GM23338 (cell line): ENCODE measurements at places on chromosomes 2 and 18. TPM values are rescaled to one million over a fixed set of nuclear protein-coding genes. Genes with fewer than 3 reads are reported as not detected.

KATNAL2 gene
- total RNA-seq: 7.7 and 11.8 TPM in 2 replicates

DNA sequence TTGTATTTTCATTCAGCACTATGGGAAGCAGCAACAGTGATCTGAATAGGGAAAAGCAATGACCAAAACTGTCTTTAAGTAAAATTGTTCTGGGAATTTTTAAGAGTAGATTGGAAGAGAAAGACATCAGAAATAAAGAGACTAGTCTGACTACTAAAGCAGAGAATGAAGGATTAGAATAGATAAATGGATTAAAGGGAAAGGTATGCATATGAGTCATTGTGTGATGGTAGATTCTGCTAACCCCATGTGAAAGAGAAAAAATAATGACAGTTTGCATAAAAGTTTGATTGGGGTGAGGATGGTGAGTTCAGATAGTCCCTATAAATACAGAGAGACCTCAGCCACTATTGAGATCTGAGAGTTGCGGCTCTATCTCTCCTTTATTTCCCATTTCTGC is 139.6 kb upstream of the DCC start:
- no peak overlapping the region for H3K27ac ChIP-seq
- DNase-seq: no peak
- H3K27me3 ChIP-seq: no peaks in the 10 kb centered on the region
- H3K4me3 ChIP-seq: no peak overlapping the region
- H3K36me3 ChIP-seq: 0 out of 2 replicates have a peak, but pooled peaks cover 3% of the 10 kb centered on the region

DNA sequence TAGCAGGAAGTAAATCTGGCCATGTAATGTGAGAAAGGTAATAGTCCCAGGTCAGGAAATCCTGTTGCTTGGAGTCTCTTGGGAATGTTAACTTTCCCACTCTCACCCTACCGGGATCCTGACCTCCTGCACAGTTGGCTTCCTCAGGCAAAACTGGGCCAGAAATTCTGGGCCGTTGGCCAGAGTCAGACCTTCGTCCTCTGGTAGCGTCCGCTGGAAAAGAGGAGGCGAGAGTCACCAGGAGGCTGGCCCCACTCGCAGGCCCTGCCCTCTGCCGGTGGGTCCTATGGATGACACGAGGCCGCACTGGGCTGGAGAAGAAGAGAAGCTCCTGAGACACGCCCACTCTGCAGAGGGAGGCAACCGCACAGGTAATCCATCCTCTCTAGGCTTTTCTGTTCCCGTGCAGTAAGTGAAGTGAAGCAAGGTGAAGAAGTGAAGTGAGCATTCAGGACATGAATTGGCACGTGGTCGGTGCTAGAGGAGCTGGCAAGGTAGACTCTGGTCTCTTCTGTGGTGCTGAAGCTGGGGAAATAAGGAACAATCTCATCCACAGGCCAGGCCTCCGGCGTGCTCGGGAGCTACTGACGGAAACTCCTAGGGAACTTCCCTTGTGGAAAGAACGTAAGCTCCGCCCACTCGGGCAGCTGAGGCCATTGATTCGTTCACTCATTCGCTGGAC is 182.7 kb upstream of the GLI2 start:
- no peaks in the 10 kb centered on the region for H3K36me3 ChIP-seq
- DNase-seq: peak; percentile 98
- 0 out of 2 replicates have a peak, but pooled peaks cover 6% of the 10 kb centered on the region for H3K4me1 ChIP-seq
- no peak overlapping the region for H3K27ac ChIP-seq

- H3K36me3 ChIP-seq: no peaks in the 10 kb centered on the region
- H3K27ac ChIP-seq: no peak overlapping the region
- no peak for DNase-seq
Measured at GRCh38 chr2:1132328-1132969, 181.8 kb downstream of the SNTG2 start.

GRCh38 chr2:223779877-223780276 is 57.5 kb downstream of the AP1S3 start:
- DNase-seq: peak; percentile 92
- H3K27me3 ChIP-seq: no peaks in the 10 kb centered on the region
- H3K4me3 ChIP-seq: no peak overlapping the region
- H3K4me1 ChIP-seq: no peaks in the 10 kb centered on the region
- no peaks in the 10 kb centered on the region for H3K36me3 ChIP-seq

- H3K36me3 ChIP-seq: no peaks in the 10 kb centered on the region
- DNase-seq: peak; percentile 85
- peaks cover 41% of the 10 kb centered on the region for H3K4me1 ChIP-seq
- peak overlapping the region; percentile 9 for H3K4me3 ChIP-seq
- no peaks in the 10 kb centered on the region for H3K27me3 ChIP-seq
- 0 out of 2 replicates have a peak overlapping the region, but pooled peaks have one; percentile 70 for H3K27ac ChIP-seq
Measured at GRCh38 chr2:70118798-70119454, 31.6 kb downstream of the PCBP1 start.

DNA sequence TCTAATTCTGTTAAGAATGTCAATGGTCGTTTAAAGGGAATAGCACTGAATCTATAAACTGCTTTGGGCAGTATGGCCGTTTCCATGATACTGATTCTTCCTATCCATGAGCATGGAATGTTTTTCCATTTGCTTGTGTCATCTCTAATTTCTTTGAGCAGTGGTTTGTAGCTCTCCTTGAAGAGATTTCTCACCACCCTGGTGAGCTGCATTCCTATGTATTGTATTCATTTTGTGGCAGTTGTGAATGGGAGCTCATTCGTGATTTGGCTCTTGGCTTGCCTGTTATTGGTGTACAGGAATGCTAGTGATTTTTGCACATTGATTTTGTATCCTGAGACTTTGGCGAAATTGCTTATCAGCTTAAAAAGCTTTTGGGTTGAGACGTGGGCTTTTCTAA is 38.3 kb upstream of the WDR75 start:
- no peak overlapping the region for H3K27ac ChIP-seq
- H3K27me3 ChIP-seq: no peaks in the 10 kb centered on the region
- H3K4me3 ChIP-seq: no peak overlapping the region
- DNase-seq: no peak
- H3K4me1 ChIP-seq: peaks cover 10% of the 10 kb centered on the region; the same call in 1 of the 2 replicates
- H3K36me3 ChIP-seq: no peaks in the 10 kb centered on the region

- no peaks in the 10 kb centered on the region for H3K27me3 ChIP-seq
- no peaks in the 10 kb centered on the region for H3K36me3 ChIP-seq
- no peak overlapping the region for H3K4me3 ChIP-seq
Measured at GRCh38 chr2:2926858-2927175, 450.8 kb downstream of the EIPR1 start.

- no peaks in the 10 kb centered on the region for H3K27me3 ChIP-seq
- H3K27ac ChIP-seq: peak overlapping the region; percentile 93
- peak; percentile 95 for DNase-seq
- no peak overlapping the region for H3K4me3 ChIP-seq
- H3K4me1 ChIP-seq: peaks cover 37% of the 10 kb centered on the region
Measured at GRCh38 chr18:3585656-3586509, 135.9 kb downstream of the TGIF1 start.

FZD7 gene
- 404 and 435 TPM in 2 replicates for total RNA-seq

- H3K36me3 ChIP-seq: no peaks in the 10 kb centered on the region
- no peak for DNase-seq
- H3K4me3 ChIP-seq: no peak overlapping the region
- H3K27me3 ChIP-seq: no peaks in the 10 kb centered on the region
- no peaks in the 10 kb centered on the region for H3K4me1 ChIP-seq
Measured at GRCh38 chr2:124646166-124646815, 621.2 kb downstream of the CNTNAP5 start.

CHN1 gene
- 30.2 and 36.5 TPM in 2 replicates for total RNA-seq

FBXO11 gene
- total RNA-seq: 52.7 and 53.1 TPM in 2 replicates

AQP12B gene
- not detected in 2 replicates for total RNA-seq

DNA sequence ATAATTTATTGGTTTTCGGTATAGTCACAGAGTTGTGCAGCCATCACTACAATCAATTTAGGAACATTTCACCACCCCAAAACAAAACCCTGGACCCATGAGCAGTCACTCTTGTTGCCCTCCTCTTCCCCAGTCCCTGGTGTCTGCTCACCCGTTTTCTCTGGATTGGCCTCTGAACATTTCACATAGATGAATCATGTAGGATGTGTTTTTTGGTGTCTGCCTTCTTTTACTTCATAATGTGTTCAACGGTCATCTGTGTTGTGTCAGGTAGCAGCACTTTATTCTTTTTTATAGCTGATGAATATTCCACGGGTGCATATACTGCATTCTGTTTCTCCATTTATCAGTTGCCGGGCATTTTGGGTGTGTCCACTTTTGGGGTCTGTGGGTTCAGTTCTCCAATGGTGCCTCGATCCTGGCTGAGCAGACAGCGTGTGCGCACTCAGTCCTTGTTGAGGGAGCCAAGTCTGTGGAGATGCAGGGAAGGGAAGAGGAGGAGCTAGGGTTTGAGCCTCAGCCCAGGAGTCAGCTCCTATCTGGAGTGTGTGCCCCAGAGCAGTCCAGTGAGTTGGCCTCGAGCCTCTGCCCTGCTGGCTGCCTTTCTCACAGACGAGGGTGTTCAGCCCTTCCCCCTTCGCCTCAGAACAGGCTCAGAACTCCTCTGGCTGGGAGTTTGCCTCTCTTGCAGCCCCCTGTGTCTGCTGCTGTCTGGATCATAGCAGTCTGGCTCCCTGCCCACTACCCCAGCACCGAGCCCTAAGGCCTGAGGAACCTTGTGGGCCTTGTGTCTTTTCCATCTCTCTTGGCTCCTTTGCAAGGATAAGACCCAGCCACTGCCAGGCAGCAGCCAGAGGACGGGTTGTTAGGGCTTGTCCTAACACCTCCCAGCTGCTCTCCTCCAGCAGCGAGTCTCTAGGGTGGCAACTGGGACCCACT is 18.0 kb downstream of the C2orf74 start:
- DNase-seq: peak; percentile 10
- H3K4me1 ChIP-seq: peaks cover 20% of the 10 kb centered on the region
- H3K27ac ChIP-seq: no peak overlapping the region

SLC4A5 gene
- total RNA-seq: 0.24 and 0.89 TPM in 2 replicates

CTIF gene
- total RNA-seq: 9.6 and 14.4 TPM in 2 replicates

DNA sequence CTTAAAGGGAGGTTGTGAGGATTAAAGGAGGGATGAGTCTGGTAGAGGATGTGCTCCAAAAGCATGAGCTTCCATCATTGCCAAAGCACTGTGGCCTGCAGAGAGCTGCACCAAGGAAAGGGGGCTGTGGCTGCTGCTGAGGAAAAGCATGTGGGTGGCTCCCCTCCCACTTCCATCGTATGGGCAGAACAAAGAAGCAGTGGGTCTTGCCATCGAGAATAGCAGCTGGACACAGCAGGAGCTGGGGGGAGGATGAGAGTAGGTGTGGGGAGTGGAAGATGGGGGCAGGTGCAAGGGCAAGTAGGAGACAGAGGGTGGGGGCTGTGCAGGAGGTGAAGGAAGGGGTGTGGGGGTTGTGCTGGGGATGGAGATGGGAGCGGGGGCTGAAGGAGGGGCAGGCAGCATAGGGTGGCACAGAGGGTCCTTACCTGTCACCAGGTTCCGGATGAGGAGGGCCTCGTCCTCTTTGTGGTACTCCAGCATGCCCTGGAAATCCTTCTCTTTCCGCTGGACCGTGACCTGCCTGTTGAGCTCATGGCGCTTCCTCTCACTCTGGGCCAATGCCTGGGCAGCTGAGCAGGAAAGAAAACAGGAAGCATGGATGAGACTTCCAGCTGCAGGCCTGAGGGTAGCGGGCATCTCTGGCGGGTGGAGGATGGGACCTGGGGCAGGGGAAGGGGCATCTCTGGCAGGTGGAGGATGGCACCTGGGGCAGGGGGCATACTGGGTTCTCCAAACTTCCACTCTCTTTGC is 33.6 kb upstream of the ACAA2 start:
- no peaks in the 10 kb centered on the region for H3K4me1 ChIP-seq
- H3K4me3 ChIP-seq: no peak overlapping the region
- no peak overlapping the region for H3K27ac ChIP-seq
- DNase-seq: no peak
- no peaks in the 10 kb centered on the region for H3K27me3 ChIP-seq
- no peaks in the 10 kb centered on the region for H3K36me3 ChIP-seq

DNA sequence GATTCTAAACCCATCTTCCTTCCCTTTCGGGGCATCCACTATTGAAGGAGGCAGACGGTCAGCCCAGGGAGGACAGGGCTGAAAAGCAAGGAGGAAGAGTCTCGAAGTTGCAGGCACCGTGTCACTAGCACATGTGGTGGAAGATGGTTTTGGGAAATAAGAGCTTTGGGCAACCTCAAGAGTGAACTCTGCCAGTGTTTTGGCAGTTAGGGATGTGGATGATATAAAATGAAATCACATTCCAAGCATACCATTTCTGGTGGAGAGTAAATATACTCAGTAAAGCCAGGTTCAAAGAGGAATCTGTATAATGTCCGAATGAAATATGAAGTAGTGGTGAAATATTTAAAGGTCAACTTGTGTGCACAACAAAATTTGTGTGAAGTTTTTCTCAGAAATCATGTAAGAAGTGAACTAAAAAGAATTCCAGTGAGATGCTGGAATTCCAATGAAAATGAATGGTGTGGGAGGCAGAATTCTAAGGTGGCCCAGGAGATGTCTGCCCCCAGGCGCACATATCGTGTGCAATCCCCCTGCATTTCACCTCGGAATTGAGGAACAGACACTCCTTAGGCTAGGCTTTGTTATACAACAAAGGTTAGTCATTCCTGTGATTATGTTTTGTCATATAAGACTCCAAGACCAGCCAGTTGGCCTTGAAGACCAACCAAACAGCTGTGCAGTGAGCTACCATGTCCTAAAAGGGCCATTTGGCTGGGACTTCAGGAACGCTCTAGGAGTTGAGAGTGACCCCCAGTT is 147.1 kb downstream of the SH3BP4 start:
- no peak overlapping the region for H3K4me3 ChIP-seq
- no peaks in the 10 kb centered on the region for H3K27me3 ChIP-seq
- DNase-seq: peak; percentile 6
- no peaks in the 10 kb centered on the region for H3K4me1 ChIP-seq
- no peak overlapping the region for H3K27ac ChIP-seq

DNA sequence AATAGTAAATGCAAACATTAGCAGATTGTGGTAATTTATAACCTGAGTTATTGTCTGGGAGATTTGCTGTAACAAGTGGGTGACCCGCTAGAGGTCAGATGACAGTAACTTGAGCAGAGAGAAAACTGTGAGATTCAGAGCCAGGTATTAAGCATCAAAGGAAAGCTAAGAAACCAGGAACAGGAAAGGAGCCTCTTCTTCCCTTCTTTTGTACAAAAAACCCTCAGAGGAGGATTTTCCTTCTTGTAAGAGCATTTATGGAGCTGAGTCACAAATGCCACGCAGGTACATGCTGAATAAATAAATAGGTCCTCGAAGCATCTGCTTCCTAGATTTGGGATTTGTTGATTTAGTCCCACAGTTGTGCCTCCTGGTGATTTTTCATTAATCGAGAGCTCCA is 146.5 kb downstream of the SH3BP4 start:
- H3K4me3 ChIP-seq: no peak overlapping the region
- H3K27ac ChIP-seq: no peak overlapping the region
- H3K36me3 ChIP-seq: no peaks in the 10 kb centered on the region
- H3K4me1 ChIP-seq: no peaks in the 10 kb centered on the region
- DNase-seq: peak; percentile 17
- H3K27me3 ChIP-seq: no peaks in the 10 kb centered on the region

COLEC12 gene
- total RNA-seq: 3.2 and 4.0 TPM in 2 replicates
